ENCODE measurements at places on chromosomes 1 and 21.
A peak's percentile ranks its signal among the peaks of the same experiment; 100 is the strongest.

GRCh38 chr1:228093050-228093906 is 9.8 kb downstream of the C1orf35 start:
- no peak for DNase-seq

DNA sequence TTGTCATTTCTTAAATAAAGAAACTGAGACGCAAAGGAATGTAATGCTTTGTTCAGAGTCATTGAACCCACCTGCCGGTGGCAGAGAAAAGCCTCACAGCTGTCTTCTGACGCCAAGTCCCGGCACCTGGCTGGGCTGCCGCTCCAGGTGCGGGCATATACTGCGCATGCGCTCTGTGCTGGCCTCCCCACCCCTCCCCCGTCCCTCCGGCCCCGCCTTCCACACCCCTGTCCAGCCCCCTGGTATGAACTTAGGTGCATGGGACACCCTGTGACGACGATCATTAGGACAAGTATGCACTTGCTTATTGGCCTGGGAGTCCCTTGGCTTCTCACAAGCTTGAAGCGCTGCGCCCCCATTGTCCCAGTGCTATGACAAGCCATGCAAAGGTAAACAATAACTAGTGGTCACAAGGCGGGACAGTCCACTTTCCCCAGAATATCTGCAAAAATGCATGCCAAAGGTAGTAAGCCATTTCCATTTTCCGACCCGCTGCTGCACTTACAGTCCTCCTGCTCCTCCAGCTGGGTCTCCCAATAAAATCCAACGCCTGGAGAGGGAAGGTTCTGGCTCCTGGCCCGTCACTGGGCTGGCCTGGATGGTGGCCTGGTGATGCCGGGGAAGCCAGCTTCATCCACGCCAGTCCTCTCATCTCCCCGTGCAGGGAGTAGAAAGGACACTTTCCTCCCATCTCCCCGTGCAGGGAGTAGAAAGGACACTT is 100.4 kb downstream of the PSMG1 start:
- no peak for DNase-seq

DNA sequence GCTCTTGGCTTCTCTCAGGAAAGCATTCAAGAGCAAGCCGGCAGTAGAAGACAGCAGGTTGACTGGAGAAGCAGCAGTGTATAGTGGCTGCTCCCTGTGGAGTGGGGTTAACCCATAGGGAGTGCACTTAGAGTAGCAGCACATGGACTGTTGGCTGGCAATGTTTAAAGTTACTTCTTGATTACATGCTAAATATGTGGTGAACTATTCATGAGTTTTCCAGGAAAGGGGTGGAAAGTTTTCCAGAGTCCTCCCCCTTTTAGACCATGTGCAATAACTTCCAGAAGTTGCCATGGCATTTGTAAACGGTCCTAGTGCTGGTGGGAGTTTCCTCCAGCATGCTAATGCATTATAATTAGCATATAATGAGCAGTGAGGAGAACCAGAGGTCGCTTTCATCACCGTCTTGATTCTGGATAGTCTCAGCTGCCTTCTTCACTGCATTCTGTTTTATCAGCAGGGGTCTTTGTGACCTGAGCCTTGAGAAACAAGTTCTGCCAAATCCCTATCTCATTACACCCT is 131.8 kb downstream of the CCDC185 start:
- DNase-seq, result no peak

GRCh38 chr1:17750333-17750732 is 4.8 kb upstream of the ACTL8 start:
- DNase-seq, result no peak

DNA sequence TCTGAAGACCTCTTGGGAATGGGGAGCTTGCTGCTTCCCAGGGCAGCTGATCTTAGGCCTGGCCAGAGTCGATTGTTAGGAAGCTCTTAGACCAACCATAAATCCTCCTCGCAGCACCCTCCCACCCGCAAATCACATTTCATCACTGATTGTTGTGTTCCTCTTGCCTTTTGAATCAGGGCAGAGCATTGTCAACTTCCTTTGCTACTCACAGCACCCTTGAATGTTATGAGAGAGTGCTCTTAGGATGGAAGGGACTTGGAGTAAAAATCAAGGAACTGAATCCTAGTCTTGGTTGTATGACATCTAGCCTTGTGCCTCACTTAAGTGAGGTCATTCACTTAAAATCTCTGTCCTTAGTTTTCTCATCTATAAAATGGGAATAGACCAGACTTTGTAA is 3.0 kb downstream of the VASH2 start:
- DNase-seq, result no peak

DNA sequence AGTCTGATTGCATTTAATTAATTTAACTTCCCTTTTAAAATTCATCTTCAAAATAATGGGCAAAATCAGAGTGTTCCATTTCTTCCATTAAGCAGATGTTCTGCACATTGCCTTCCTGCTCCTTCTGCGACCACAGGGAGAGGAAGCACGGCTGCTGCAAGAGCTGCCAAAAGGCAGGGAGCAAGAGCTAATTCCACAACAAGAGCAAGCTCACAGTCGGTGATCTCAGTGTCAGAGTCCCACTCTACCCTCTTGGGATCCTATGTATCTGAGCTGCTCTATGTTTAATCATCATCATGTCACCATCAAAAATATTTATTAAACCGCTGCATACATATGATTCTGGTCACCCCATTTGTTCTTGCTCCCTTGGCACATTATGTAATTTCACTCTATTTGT is 255.3 kb upstream of the CAMK1G start:
- no peak for DNase-seq

DNA sequence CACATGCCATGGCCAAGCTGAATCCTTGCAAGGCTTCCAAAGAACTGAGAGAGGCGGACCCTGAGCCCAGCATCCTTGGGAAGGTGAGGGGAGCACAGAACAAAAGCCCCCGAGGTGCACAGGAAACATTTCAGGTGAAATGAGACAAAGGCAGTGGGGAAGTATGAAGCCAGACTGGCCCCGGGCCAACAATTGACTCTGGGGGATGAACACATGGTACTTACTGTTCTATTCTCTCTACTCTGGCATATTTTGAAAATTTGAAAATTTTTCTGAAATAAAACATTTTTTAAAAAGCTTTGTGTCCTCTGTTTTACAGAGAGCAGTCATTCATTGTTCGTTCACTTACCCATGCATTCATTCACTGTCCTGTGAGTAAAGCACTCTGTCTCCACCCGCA is 77.7 kb downstream of the GRIK3 start:
- no peak for DNase-seq

DNA sequence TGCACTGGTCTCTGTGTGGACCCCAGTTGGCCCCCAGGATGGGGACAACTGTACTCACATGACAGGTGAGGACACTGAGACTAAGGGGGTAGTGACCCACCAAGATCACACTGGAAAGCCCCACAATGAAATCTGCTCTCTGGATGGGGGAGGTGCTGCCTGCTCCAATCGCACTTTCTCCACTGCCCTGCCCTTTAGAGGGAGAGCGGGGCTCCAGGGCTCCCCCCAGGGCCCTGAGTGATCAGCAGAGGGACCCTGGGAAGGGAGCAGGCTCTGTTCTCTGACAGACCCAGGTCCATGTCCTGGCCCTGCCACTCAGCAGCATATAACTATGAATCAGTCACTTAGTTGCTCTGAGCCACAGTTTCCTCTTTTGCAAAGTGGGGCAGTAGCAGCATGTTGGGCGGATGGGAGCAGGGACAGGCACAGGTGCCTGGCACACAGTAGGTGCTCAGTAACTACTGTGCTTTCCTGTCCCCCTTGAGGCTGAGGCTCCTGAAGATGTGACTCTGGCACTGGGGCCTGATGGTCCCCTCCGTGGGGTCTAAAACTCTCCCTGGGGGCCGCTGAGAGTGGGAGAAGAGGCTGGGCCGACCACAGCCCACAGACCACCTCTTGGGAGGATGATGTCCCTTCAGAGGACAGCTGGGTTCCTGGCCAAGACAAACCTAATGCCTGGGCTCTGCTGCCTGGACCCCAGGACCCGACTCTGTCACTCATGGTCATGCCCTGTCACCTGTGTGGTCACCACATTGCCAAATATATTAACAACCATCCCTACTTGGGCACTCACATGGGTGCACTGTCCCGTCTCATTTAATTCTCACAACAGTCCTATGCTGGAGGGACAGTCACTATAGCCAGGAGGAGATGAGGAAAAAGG is 222.7 kb downstream of the PTPRU start:
- no peak for DNase-seq

- DNase-seq, result peak; percentile 59
Observed at GRCh38 chr21:33127154-33127867, 57.4 kb downstream of the OLIG1 start.

GRCh38 chr1:22275626-22276395 is 132.9 kb upstream of the WNT4 start:
- no peak for DNase-seq

GRCh38 chr1:6569033-6569432 is 10.8 kb upstream of the ZBTB48 start:
- no peak for DNase-seq

GRCh38 chr21:39134288-39134810 is 48.9 kb downstream of the PSMG1 start:
- DNase-seq, result no peak

DNA sequence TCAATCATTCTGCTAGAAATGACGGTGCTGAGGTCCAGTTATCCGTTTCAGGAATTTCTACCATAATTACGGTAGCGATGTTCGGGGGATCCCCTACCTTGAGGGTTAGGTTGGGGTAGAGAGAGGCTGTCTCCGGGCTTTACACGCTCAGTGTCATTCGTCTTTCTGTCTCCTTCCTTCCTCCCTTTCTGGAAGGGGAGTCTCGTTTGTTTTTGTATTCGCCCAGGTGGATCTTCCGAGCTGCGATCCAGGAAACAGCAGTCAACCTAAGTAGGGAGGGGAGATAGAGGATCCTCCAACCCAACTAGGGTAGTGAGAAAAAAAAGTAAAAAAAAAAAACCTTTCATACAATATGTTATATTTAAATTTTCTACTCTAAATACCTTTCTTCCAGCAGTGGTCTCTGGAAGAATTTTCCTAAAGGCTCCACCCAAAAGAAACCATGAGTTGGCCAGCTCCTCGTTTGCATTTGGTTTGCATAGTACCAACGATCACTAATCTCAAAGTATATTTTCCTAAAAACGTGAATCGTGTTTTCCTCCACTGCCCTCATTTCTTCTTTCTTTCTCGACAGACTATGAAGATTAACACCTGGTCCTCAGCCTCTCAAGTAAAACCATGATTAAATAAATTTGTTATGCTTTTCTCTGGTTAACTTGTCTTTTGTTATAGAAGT is 611 bp upstream of the PIK3C2B start:
- DNase-seq, result no peak

- no peak for DNase-seq
Observed at GRCh38 chr1:145999321-146000024, 3.1 kb upstream of the TXNIP start.

- DNase-seq, result no peak
Observed at GRCh38 chr1:87979079-87979478, 650.4 kb downstream of the LMO4 start.

DNA sequence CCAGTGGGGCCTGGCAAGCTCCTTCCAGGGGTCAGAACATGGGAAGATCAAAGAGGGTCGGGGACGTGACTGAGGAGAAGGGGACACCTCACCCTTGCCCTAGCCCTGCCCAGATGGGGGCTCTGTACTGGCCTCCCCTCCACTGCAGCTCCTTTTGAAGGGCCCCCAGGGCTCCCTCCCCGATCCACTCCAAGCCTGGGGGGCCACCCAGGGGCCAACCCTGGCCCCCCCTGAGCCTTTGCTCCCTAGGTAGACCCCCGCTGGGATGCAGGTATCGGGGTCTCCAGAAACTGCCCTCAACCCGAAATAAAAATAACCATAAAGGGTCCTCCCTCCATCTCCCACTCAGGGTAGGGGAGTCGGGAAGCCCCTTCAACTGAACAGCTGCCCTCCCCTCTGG is 37.4 kb upstream of the FAM131C start:
- no peak for DNase-seq

GRCh38 chr1:168235937-168236336 is 10.1 kb downstream of the SFT2D2 start:
- DNase-seq, result no peak

DNA sequence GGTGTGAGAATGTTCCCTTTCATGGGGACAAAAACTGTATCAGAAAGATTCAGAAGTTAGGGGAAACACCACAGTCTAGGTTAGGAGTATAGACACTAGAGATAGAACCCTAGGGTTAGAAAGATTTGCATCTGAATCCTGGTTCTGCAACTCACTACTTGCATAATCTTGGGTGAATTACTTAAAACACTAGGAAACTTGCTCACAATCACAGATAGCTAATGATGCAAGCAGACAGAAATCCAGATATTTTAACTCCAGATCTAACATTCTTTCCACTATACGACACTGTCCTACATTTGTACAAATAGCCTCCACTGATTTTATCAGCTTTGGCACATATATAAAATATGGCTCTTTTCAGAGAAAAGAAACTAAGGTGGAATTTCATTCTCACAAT is 30.8 kb upstream of the GLIS1 start:
- no peak for DNase-seq

GRCh38 chr1:212648431-212648830 is 39.9 kb downstream of the ATF3 start:
- DNase-seq, result no peak

- DNase-seq, result no peak
Observed at GRCh38 chr1:219020386-219020785, 153.3 kb upstream of the LYPLAL1 start.

DNA sequence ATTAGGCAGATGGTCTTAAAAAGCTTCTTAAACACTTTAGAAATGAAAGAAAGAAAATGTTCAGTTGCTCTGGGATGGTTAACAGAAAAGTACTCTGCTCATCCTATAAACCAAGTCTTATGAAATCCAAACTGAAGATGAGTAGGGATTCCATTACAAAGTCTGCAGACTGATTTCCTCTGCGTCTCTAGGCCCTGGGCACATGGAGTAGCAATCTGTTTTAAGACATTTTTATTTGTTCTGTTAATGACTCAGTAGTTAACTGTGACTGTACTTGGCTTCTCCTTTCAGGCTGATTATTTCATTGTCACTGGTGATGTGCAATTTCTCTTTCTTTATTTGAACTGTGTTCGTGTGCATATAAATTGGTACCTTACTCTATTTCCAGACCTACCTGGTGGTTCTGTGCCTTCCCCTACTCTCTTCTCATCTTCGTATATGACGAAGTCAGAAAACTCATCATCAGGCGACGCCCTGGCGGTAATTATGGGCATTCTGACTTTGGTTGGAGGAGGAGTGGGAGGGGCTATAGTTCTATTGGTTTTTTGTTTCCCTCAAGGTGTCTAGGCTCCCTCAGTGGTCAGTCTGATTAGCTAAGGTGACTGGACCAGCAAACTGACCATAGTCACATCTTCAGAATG is 30.6 kb downstream of the ATP1A1 start:
- no peak for DNase-seq

GRCh38 chr1:156805766-156806511 is 10.7 kb downstream of the SH2D2A start:
- DNase-seq, result no peak

DNA sequence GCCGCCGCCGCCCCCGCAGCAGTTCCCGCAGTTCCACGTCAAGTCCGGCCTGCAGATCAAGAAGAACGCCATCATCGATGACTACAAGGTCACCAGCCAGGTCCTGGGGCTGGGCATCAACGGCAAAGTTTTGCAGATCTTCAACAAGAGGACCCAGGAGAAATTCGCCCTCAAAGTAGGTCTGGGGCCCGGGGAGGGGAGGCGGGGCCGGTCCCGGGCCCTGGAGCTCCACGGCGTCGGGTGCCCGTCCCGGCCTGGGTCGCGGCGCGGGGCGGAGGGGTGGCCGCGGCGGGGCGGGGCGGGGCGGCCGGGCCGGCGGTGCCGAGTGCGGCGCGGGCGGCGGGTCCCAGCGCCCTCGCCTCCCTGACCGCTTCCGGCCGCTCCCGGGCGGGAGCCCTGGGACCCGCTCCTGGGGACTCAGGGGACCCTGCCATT is 646 bp downstream of the MAPKAPK2 start:
- DNase-seq, result peak; percentile 56

GRCh38 chr1:19484798-19485361 is 459 bp downstream of the CAPZB start:
- no peak for DNase-seq
